T-helper 1 cell (primary cell): ENCODE measurements at places on chromosomes 6 and 20.

DNA sequence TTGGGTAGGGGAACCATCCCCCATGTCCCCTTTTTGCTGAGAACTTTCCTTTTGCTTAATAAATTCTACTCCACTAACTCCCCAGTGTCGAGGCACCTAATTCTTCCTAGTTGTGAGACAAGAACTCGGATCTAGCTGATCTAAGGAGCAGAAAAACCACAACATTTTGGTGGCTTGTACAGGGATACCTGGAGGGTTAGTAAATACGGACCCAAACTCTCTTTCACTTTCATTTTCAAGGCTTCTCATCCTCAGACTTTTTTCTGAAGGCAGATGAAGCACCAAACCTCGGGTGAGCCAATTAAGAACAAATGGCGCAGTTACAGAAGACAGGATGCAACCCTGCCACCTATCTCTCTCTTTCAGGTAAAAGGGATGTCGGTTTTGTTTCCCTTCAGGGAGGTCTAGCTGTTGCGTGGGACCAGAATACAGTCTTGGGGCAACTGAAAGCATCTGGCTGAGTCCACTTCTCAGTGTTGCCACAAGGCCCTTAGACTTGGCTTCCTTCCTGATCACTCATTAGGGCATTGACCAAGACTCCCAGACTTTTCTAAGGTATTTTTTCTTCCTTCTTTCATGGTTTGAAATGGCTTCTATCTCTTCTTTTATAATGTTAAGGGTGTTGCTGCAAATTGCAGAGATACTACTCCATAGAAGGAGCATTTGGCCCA is 11.1 kb upstream of the HTR1B start:
- DNase-seq = no peak

GRCh38 chr20:62365814-62366369 is 1.2 kb downstream of the LAMA5 start:
- no peak for DNase-seq

DNA sequence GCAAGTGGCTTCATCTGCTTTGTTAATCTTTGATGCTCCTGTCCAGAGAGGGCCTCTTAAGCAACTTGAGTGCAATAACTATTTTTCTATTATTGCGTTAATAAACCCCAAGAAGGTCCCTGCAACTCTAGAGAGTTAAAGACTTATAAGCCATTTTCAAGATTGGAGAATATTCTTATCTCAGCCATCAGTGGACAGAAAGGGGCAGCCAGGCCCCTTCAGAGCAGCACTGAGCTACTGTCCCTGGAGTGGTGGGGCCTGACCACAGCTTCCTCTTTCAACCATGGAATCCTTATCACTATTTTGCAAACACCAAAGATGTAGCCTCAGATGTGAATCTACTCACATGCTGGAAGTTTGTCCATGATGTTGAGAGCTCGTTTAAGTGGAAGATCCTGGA is 2.8 kb upstream of the MAS1L start:
- no peak for DNase-seq

- no peak for DNase-seq
Observed at GRCh38 chr6:27980111-27980510, 23.1 kb downstream of the OR2B6 start.

DNA sequence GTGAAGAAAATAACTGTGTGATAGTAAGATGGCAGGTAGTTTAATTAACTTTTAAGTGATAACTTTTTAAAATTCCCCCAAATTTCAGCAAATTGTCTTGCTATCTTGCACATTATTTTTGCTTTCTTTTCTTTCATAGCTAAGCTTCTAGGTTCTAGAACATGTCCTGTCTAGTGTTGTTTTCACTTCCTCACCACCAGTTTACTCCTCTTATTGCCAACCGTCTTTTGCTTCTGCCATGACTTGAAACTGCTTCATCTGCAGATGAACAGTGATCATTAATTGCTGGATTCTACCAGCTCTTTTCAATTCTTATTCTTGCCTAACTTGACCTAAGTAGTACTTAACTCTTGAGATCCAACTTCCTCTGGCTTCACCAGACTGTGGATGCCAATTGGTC is 137.8 kb downstream of the CENPW start:
- DNase-seq = no peak

- DNase-seq = no peak
Observed at GRCh38 chr6:167424060-167424673, 99.3 kb downstream of the TTLL2 start.

- no peak for DNase-seq
Observed at GRCh38 chr6:92109256-92109655, 1310.1 kb downstream of the EPHA7 start.

DNA sequence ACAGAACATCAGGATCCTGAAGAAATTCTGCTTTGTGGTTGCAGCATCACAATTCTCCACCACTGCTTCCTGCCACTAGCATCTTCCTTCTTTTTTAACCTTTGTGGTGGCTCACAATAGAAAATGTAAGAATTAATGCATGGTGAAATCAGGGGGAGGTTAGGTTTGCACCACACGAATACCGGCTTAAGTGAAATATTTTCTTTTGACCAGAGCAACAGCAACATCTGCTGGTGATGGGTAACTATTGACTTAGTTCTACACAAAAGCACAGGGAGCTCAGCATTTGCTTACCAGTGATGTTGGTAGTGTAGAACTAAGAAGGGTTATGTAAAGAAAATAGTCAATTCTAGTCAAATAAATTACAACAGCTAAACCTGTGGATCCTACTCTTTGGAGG is 280.5 kb downstream of the SYNE1 start:
- peak; percentile 6 for DNase-seq
